ENCODE measurements at places on chromosomes 1 and 21.

DNA sequence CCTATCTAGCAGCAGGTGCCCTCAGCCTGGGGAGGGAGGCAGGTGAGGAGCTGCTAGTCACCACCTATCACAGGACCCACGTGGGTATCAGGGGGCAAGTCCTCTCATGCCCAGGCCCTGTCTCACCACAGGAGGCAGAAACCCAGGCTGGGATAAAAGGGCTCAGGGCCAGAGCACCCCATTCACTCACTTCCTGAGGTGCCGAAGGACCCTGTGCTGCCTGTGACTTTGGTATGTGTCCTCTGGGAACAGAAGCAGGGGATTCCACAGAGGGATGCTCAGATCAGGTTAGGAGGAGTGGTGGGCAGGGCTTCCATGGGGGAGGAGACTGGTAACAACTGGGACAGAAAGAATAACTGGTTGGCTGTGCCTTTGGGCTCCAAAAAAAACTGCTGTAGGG lies at the start of gene LCE1E:
TSS of gene LCE1E (plus strand) at position 181 of the 400 bp plus-strand sequence. CDS start 1,043 bp downstream, outside the sequence.
- DNase-seq: no peak

GRCh38 chr21:18157406-18157805 lies 87.2 kb upstream of the CHODL start:
- no peak for DNase-seq

DNA sequence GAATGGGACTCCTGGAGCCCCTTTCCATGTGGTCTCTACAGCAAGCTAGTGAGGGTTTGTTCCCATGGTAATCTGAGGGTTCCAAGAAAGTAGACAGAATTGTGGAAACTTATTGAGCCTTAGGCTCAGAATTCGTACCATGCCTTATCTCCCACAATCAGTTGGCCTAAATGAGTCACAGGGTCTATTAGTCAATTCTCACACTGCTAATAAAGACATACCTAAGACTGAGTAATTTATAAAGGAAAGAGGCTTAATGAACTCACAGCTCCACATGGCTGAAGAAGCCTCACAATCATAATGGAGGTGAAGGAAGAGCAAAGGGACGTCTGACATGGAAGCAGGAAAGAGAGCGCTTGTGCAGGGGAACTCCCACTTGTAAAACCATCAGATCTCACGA lies 106.6 kb upstream of the CXADR start:
- peak; percentile 3 for DNase-seq

GRCh38 chr1:38818175-38818976 lies 41.2 kb downstream of the RRAGC start:
- no peak for DNase-seq

DNA sequence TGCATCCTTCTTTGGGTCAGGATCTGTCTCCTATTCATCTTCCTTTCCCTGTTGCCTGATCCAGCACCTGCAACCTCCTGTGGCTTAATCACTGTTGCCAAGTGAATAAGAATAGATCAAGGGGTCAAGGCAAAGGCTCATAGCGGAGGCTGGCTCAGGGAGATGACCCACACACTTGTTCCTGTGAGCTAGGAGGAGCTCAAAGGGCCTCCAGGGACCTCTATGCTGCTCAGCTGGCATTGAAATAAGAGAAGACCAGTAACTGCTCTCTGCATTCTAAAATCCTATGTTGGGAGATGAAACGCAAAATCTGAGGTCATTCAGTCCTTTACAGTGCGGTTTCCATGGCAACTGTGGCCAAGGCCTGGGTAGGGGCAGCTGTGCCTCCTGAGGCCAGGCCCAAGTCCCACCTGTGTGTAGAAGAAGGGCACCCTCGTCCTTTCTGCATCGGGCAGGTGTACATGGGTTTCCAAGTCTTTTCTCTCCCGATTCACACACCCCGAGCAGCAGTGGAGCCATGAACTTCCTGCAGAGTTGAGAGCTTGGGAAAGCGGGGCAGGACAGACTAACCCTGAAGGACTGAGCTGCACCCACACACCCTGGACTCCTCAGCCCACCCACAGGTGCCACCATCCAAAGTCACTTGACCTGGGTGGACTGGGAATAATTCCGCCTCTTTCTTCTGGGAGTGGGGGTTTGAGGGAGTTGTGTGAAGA lies 27.8 kb upstream of the STUM start:
- no peak for DNase-seq

- peak; percentile 97 for DNase-seq
These were observed 3.6 kb upstream of the SETDB1 start for GRCh38 chr1:150922519-150922975.

DNA sequence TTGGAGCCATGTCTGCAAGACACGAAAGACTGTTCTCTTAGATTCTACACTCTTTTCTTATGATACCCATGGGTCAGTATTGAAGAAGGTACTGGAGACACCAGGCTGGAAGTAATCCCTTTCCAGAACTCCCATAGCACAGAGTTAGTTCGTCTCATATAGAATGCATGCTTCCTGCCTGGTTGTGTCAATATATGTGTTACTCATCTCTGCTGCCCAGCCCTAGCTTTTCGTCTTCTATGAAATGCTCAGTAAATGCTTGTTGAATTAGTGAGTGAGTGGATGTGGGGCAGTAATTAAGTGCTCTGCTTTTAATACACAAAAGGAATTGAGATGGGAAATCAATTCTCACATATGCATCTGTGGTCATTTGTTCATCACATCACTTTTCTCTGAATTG lies 32.1 kb downstream of the ADCY10 start:
- no peak for DNase-seq

DNA sequence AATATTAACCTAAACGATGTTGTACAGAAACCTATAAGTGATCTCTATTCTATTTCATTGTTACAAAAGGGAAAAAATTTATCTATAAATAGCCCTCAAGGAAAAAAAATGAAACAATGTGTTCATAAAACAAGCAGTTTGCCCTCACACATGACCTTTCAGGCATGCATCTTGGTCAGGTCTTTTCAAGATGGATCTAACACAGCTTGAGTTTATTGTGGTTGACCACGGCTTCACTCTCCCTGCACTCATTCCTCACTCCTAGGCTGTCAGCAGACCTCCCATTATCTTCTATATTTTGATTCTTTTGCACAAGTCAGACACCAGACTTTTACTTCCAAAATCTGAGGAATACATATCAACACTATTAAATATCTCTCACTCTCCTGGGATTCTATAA lies 544.3 kb downstream of the KCNT2 start:
- DNase-seq: no peak

DNA sequence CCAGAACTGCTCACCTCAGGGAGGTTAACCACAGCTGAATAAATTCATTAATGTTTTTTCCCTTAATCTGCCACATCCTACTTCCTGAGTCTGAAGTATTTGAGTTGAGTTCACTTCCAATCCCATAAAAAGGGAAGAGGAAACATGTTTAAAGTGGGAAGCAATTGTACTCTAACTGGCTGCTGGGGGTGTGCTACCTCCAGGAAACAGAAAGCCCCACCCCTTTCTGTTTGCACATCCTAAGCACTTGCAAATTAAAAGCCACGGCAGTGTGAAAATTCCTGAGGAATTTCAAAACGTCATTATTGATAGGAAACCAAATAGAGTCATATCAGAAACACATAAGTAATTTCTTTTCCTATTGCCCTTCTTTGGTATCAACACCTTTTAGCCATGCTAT lies 307.0 kb upstream of the NR5A2 start:
- no peak for DNase-seq

DNA sequence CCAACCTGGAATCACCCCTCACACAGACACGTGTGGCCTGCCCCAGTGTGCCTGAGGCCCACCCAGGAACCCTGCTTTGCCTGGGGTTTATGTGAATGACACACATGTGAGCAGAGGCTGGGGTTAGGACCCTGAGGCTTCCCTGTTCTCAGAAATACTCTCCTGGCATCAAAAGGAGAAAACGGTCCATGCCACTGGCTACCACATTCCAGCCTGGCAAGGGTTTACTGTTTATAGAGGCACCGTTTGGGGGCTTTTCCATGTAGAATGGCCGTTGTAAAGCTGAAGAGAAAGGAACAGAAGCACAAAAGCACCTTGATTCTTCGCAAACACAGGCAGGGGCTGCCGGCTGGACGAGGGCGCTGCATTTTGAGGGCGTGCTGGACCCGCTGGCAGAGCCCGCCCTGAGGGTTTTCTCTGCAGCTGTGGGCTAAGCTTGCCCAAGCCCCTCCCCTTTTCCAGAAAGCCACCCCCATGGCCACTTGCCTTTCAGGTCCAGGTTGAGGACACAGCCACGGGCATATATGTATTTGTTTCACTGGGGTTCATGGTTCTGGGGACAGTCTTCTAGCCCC lies 13.0 kb downstream of the TFF3 start:
- no peak for DNase-seq

GRCh38 chr1:106937104-106937503 lies 119.4 kb upstream of the PRMT6 start:
- DNase-seq: peak; percentile 90

All from RKO (cell line).